HepG2 (cell line): ENCODE measurements at places on chromosomes 5 and 9. TPM values are rescaled to one million over a fixed set of nuclear protein-coding genes. Genes with fewer than 3 reads are reported as not detected.

Gene DOLPP1
- 20.9 and 21.0 TPM in 2 replicates for polyA plus RNA-seq

Gene NTNG2
- polyA plus RNA-seq = 0.36 TPM in 1 of 2 replicates, not detected in the other

DNA sequence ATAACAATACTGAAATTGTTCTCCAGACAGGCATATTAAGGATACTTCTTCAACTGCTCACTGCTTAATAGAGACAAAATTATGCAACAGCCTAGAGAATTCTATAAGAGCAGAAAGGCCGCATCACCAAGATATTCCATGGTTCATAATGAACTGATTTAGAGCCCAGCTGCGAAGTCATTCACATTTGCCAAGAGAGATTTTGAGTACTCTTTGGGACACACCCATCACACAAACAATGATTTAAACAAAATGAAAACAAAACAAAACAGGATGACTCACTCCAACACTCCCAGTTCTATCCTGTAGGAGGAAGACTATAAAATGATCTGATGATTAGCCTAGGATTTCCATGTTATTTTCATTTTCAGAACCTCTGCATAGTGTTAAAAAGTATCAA lies 145.7 kb upstream of the GNA14 start:
- no peak for DNase-seq

DNA sequence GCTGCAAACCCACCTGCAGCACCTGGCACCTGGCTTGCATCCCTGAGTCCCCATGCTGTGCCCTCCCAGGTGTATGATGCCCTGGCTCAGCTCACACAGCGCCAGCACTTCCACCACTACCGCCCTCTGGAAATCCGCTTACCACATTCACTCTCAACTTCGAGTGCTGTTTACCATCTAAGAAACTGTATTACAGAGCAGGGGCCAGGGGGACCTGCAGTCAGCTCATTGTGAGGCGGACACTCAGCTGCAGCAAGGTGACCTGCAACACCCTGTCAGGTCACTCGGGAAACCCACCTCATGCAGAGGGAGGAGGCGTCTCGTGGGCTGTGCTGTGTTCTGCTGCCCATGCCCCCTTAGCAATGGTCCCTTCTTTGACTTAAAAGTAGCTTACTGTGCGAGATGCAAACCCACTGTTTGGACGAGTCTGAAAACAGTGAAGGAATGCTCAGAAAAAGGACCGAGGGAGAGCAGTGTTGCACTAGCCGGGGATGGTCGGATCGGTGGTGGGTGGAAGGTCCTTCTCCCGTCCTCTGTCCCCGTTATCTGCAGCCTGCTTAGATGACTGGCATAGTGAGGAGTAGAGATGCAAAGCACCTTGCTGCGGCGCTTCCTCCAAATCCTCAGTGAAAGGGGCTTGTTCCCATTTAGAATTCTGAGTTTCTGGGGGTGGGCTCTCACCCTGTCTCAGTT lies 55.2 kb upstream of the CTSL start:
- DNase-seq = no peak

GRCh38 chr9:87656485-87656884 lies 69.4 kb upstream of the CTSL start:
- DNase-seq = no peak

- no peak for DNase-seq
Measured at GRCh38 chr5:55645304-55645703, 66.8 kb downstream of the SLC38A9 start.

GRCh38 chr9:18969128-18969527 lies 63.9 kb downstream of the SAXO1 start:
- no peak for DNase-seq
